ENCODE measurements at places on chromosomes 16 and 17.

DNA sequence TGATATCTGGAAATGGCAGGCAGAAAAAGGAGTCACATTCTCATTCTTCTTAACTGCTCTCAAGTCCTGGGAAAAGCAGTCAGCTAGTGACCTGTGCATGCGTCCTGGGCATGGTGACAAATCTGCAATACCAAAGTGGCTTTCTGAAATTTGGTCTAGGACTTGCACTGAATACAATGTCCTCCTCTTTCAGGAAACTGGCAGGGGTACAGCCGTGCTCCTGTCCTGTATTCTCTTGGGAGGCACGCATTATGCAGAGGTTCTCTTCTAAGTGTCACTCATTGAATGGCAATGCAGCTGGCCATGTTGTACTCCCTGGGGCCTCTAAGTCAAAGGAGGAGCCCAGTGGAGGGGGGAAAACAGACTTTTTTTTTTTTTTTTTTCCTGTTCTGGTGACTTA, 10.6 kb downstream of the PHF12 start:
- peak; percentile 30 for DNase-seq

DNA sequence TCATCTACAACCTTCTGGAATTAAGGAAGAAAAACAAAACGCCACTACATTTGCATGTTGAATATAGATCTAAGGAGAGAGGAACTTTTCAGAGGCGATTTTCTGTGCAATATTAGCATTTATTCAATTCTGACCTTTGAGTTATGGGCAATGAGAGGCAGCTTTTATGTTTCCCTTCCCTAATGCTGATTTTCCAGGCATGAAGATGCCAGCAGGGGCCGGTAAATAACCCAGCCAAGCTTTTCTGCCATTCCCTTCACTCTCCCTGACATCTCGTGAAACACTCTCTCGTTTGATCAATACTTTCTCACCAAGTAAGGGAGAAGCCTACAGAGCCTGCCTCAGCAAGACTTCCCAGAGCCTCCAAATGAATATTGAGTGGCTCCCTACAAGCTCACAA, 470.5 kb upstream of the GOT2 start:
- no peak for DNase-seq

- no peak for DNase-seq
Measured at GRCh38 chr17:57284984-57285646, 28.8 kb downstream of the MSI2 start.

GRCh38 chr16:88610909-88611812, 27.2 kb upstream of the IL17C start:
- no peak for DNase-seq

- DNase-seq = no peak
Measured at GRCh38 chr16:57999366-57999970, 1.0 kb downstream of the ZNF319 start.
